K562 (cell line): ENCODE measurements at places on chromosomes 7 and 10. TPM values are rescaled to one million over a fixed set of nuclear protein-coding genes. Genes with fewer than 3 reads are reported as not detected.

- H3K27ac ChIP-seq: no peak overlapping the region
- no peak overlapping the region for H3K4me3 ChIP-seq
- no peaks in the 10 kb centered on the region for H3K36me3 ChIP-seq
- H3K27me3 ChIP-seq: peaks cover 17% of the 10 kb centered on the region
Observed at GRCh38 chr7:132654150-132654549, 77.9 kb upstream of the PLXNA4 start.

DNA sequence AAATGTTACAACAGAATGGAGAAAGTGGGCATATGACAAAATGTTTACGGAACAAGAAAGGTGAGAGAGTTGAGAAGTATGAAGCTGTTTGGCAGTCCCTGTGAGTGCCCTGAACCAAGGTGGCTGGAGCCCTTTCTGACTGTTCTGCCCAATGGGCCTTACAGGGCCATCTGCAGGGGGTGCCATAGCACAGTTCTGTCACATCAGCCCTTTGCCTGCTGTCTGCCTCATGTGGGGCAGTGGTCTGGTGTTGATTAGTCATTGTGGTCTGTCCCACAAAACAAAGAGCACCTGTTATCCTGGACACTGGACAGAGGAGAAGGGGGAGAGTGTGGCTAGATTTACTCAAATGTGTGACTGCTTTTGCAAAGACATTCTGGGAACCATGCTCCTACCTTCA lies 51.5 kb upstream of the OSBPL3 start:
- no peak overlapping the region for H3K27ac ChIP-seq
- H3K36me3 ChIP-seq: no peaks in the 10 kb centered on the region
- H3K4me3 ChIP-seq: no peak overlapping the region
- H3K4me1 ChIP-seq: peaks cover 4% of the 10 kb centered on the region; the same call in 1 of the 2 replicates

SEC61G gene
- total RNA-seq: 142 and 154 TPM in 2 replicates

SEMA3C gene
- 0.16 TPM in 2 replicates for total RNA-seq

DNA sequence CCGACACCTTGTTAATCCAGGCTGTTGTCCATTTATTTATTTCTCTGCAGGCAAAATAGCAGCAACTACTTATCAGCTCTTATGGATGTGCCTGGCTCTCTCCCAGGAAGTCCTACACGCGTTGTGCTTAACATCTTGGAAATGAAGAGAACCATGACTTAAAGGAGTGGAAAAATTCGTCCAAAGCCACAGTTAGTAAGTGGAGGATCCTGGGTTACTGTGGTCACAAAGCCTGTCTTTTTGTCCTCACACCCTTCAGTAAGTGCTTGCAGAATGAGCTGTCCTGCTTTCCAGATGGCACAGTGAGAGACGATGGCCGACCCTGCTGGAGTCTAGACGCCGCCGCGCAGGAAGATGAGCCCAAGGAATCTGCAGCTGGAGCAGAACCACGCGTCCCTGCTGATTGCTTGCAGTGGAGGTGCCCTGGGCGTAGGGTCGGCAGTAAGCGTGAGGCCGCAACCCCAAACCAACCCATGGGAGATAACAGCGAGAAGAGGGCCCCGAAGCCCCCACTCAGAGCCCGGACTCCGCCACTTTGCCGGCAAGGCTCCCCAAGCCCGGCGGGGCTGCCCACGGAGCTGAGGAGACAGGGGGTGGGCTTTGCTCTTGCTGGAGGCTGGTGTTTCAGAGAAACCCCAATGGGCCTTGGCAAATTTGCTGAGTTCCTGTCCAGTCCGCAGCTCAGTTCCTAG lies 178.6 kb downstream of the CXCL12 start:
- H3K27me3 ChIP-seq: peaks cover 7% of the 10 kb centered on the region; the same call in 1 of the 3 replicates
- no peaks in the 10 kb centered on the region for H3K36me3 ChIP-seq
- DNase-seq: no peak
- H3K4me3 ChIP-seq: no peak overlapping the region

GRCh38 chr10:103130910-103131309 lies 62.2 kb downstream of the NT5C2 start:
- no peak overlapping the region for H3K4me3 ChIP-seq
- no peak overlapping the region for H3K27ac ChIP-seq
- H3K27me3 ChIP-seq: no peaks in the 10 kb centered on the region
- peaks cover 3% of the 10 kb centered on the region; the same call in 1 of the 3 replicates for H3K36me3 ChIP-seq

- no peak overlapping the region for H3K4me3 ChIP-seq
- no peaks in the 10 kb centered on the region for H3K36me3 ChIP-seq
Observed at GRCh38 chr7:132590162-132590561, 13.9 kb upstream of the PLXNA4 start.

DNA sequence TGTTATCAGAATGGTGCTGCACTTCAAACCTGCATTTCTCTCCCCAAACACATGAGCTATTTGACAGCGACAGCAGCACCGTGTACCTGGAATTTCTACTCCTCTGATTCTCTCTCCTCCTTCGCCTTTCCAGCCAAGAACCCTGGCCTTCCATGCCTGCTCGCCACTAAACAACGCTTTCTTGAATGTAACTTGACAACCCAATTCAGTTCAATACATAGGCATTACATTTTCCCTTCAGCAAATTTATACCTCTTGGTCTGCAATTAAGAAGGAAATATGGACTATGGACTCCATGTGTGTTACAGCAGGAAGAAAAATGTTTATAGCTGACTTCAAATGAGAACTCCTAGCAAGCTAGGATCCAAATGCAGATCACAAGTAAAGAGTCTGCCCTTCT lies 162.6 kb upstream of the AUTS2 start:
- no peaks in the 10 kb centered on the region; the same call in 2 of the 3 replicates for H3K4me1 ChIP-seq
- no peak for DNase-seq
- H3K36me3 ChIP-seq: no peaks in the 10 kb centered on the region
- H3K4me3 ChIP-seq: no peak overlapping the region
- H3K27ac ChIP-seq: no peak overlapping the region
- H3K27me3 ChIP-seq: peaks cover 3% of the 10 kb centered on the region

- no peaks in the 10 kb centered on the region for H3K36me3 ChIP-seq
- no peak for DNase-seq
- H3K4me3 ChIP-seq: no peak overlapping the region
- no peaks in the 10 kb centered on the region for H3K27me3 ChIP-seq
- H3K4me1 ChIP-seq: peaks cover 4% of the 10 kb centered on the region
Observed at GRCh38 chr7:55427342-55427741, 62.2 kb downstream of the LANCL2 start.

CCNJ gene
- total RNA-seq: 9.2 TPM in 2 replicates
